ENCODE measurements at places on chromosomes 2 and 18.

- DNase-seq, result no peak
Observed at GRCh38 chr18:77131652-77132368, 773 bp downstream of the MBP start.

- no peak for DNase-seq
Observed at GRCh38 chr18:63818212-63818611, 43.0 kb downstream of the SERPINB7 start.

DNA sequence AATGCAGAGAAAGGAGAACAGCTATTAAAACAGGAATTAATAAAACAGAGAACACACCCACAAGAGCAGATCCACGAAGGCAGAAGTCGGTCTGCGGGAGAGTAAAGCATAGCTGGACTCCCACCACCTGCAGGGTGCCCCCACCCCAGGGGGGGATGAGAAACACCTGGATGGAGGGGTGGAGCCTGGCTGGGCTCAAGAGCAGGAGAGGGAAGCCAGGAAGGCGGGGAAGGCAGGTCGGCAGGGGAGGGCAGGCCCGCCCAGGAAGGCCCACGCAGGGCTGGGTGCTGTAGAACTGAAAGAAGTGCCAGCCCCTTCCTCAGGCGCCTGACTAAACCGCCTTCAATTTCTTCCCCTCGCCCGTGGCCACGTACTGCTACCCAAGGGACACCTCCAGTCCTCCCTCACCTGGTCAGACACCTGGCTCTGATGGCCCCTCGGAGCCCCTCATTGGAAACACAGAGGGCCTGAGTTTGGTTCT lies 175.4 kb downstream of the HDAC4 start:
- DNase-seq, result no peak

GRCh38 chr2:217610401-217610814 lies 392.4 kb downstream of the TNS1 start:
- DNase-seq, result no peak

DNA sequence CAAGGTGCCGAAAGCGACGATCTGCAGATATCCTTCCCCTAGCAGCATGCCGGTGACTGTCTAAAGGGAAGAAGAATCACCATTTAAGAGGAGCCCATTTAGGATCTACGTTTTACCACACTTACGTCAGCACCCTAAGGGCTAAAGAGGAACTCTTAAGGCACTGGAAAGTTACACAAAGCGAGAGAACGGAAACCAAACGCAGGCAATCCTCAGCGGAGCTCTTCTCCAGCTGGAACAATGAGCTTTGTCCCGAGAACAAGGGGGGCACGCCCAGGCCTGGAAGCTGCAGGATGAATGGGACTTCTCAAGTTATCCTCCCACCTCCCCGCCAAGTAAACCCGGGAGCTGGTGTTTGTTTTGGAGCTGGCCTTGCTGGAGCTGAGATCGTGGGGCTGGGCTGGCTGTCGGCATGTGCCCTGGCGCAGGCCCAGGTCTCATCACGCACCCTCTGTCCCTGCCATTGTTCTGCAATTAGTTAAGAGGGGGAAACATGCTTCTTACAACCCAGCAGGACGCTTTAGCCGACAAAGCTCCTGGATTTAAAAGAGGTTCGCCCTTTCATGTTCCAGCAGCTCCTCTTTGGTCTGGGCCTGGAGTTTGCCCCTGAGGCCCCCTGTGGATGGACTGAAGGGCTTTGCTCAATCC lies 36.4 kb downstream of the PXDN start:
- DNase-seq, result peak; percentile 37

GRCh38 chr2:53880756-53881155 lies 21.0 kb upstream of the GPR75 start:
- no peak for DNase-seq

DNA sequence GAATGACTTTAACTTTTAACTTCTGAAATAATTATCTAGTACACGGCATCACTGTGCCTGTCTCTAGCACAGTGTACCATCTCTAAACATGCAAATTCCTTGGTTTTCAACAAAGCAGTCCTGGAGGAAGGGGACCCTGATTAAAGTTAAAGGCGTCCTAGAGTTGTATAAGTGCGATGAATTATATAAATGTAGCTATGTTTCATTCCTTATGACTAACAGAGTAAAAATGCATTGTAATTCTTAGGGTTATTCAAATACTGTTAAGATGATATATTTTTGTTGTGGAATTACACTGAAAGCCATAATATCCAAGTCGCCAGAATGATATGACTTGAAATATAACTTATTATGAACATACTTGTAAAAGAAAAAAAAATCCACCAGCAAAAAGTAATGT lies 544.9 kb upstream of the LINC00305 start:
- DNase-seq, result no peak

DNA sequence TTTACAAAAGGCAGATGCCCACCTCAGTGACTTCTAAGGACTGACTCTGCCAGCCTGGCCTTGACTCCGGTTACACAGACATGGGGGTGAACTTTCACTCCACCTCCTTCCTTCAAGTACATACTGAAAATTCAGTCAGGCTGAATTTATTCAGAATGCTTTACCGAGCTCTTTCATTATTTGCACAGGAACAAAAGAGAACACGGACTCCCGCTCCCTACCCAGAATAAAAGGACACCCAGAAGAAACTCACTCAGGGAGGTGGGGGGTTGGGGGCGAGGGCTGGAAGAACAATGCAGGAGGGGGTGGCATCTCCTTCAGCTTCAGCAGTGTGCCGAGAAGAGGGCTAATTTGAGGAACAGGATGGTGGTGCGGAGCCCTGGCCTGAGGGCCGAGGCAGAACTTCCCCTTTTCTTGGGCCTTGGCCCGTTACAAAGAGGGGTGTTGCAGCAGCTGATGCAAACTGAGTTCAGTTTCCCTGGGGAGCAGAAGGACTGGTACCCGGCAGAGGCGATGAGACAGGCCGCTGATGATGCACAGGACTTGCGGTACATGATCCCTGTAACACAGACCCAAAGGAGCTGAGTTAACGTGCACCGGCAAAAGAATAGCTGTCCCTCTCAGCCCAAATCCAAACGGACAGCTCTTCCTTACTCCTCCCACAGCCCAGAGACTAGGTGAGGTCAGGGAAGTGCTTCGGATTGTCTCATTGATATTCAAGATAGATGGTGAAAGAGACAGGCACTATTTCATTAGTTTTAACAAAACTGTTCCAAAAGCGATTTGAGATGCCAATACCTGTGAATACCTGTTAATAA lies 24.1 kb downstream of the LYPD1 start:
- DNase-seq, result no peak

DNA sequence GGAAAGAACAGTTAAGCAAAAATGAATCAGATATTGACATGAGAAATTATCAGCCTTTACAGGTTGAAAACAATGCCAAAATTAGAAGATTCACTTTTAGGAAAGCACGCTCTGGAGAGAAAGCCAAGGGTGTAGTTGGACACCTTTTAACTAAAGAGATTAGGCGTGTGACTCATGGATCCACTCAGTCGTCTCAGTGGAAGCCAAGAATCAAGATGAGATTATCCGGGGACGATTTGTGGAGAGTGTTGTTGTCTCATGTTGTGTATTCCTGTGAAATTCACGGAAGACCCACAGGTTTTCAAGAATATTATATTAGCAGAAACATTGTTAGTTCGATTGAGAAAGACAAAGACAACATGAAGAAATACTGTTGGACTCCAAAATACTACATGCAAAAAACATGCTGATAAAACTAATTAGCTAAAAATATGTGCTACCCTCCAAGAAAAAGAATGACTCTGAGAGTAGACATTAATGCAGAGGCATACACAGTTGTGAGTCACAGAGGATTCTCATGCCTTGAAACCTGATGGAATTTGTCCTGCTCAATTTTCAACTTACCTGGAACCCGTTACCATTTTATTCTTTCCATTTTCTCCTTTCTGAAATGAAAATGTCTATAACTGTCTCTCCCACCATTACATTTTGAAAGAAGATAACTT lies 192.1 kb upstream of the RND3 start:
- DNase-seq, result no peak

DNA sequence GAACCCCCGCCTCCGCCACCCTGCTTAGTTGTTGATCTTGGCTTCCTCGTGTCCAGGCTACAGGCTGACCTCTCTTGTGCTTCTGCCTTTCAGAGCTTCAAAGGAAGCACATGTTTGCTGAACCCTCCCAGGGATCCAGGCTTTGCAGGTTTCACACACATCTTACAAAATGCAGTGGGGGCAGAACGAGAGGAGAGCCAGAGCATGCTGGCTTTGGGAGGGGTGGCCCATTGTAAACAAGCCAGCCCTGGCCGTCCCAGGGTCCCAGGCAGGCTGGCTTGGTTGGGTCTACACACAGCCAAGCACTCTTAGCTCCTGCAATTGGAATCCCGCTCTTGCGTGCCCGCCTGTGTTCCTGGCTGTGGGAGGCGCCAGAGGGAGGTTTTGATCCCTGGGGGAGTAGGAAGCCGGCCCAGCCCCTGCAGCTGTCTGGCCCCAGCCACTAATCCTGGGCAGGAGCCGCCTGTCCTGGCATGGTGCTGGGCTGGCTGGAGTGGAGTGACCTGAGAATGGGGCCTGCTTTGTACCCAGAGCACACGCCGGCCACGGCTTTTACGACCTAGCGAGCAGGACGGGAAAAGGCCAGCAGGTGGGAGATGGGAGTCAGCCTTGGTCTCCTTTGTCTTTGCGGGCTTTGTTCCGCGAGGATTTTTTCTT lies 53.9 kb downstream of the SH3BP4 start:
- peak; percentile 39 for DNase-seq

GRCh38 chr18:44238454-44238853 lies 442.2 kb upstream of the SETBP1 start:
- DNase-seq, result no peak
